ENCODE measurements at places on chromosomes 7 and 10.

GRCh38 chr7:92528958-92529264 lies 316 bp downstream of the RBM48 start:
- DNase-seq: no peak

DNA sequence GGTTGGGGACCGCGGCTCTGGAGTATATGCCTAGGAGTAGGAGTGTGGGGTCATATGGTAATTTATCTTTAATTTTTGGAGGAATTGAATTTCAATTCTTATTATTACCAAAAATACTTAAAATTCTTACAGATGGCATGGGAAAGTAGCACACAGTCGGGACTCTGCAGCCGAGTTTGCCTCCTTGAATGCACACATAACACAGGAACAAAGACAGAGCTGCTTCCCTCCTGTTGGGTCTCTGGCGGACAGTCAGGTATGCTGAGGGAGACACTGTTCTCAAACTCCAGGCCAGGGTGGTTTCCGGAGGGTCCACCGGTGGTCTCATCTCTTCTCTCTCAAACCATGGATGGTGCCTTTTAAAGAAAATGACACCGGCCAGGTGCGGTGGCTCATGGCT lies 32.7 kb downstream of the GRIFIN start:
- DNase-seq: no peak

DNA sequence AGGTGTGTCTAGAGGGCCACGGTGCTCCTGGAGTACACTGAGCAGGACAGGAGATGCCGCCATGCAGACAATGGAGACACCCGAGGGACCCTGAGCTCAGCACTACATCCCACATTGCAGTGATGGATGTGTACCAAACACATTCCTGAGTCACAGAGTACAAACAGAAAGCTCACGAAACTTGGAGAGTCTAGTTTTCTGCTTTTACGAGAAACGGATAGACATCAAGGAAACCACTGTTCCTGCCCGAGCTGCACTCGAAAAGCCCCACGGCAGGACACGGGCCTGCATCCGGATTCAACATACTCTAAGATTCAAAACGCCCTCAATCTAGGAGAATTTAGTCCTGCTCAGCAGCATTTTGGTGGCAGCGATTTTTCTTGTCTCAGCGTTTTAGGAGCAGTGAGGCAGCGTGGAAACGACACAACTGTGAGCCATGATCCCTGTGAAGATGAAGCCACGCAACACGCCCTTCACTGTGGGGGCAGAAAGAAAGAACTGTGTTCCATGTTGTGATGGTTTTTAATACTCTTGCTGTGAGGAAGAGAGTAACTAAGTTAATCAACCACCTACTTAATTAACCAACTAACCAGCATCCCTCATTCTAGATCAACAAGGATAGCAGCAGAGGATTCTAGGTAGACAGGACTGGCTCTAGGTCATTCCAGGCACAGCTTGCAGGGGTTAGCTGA lies 3.2 kb downstream of the TNS3 start:
- no peak for DNase-seq

DNA sequence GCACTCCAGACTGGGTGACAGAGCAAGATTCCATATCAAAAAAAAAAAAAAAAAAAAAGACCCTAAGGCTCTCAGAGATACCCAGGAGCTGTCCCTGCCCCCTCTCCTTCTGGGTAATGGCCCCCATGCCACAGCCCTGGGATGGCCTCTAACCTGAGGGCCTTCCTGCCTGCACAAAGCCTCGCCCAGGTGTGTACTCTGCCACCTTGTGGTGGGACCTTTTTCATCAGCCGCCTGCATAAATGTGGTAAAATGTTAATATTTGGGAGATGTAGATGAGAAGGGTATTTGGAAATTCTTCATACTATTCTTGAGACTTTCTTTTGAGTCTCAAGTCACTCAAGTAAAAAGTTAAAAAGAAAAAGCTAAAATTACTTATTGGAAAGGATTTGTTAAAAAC lies 46.3 kb upstream of the RNF216 start:
- DNase-seq: peak; percentile 50

DNA sequence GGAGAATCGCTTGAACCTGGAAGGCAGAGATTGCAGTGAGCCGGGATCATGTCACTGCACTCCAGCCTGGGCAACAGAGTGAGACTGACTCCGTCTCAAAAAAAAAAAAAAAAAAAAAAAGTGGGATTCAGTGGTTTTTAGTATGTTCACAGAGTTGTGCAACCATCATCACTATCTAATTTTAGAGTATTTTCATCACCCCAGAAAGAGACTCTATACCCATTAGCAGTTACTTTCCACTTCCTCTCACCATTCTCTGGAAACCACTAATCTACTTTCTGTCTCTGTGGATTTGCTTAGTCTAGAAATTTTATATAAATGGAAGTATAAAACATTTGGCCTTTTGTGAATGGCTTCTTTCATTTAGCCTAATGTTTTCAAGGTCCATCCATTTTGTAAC lies 113.4 kb downstream of the ST7 start:
- DNase-seq: no peak

GRCh38 chr7:152931633-152932032 lies 172.1 kb downstream of the ACTR3B start:
- DNase-seq: no peak

DNA sequence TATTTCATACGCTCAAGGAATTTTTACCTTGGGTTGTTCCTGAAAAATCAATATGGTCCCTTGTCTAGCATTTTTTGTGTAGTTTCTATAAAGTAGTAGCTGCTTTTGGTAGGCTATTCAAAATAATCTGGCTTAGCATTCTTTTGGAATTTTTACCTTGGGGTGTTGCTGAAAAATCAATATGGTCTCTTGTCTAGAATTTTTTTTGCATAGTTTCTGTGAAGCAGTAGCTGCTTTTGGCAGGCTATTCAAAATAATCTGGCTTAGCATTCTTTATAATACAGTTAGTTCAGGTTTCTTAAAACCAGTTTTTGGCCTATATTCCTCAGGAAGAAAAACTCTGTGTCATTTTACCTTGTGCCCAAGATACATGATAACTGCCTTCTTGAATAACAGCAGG lies 301.9 kb downstream of the SUGCT start:
- DNase-seq: no peak

- no peak for DNase-seq
Observed at GRCh38 chr10:116134322-116134721, 138.7 kb downstream of the GFRA1 start.

GRCh38 chr10:123203393-123204126 lies 49.4 kb downstream of the BUB3 start:
- DNase-seq: no peak

- DNase-seq: no peak
Observed at GRCh38 chr10:18472977-18473376, 178.4 kb downstream of the NSUN6 start.

DNA sequence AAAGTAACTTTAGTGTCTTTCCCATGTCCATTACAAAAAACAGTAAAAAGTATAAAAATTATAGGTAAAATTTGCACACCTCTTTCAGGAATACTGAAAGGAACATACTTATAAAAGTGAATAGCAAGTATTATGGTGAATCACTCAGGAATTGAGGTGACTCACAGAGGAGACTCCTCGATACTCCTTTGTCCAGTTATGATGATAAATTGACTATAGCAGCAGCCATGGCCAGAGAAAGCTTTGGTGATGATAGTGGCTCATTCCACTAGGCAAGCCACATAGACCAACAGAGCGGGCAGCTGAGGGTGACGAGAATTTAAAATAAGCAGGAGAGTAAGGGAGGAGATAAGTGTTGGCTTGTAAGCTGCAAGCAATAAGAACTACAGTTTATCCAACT lies 1231.1 kb upstream of the CELF2 start:
- DNase-seq: no peak

DNA sequence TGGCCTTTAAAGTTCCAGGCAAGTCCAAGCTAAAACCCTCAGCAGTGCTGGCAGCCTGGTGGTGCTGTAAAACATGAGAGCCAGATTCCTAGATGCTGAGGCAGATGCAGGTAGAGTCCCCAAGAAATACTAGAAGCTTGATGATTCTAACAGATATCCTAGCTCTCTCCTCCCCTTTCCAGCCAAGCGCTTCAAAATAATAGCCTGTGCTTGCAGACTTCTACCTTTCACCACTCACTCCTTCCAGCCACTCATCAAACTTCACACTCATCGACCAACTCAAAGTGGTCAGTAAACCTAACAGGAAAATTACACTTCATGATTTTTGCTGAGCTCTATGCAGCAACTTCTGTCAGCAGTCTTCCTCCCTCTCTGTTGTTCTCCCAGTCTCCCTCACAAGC lies 50.2 kb downstream of the LMBR1 start:
- DNase-seq: no peak

- DNase-seq: peak; percentile 55
Observed at GRCh38 chr10:47165711-47166404, 134.1 kb upstream of the GDF10 start.

DNA sequence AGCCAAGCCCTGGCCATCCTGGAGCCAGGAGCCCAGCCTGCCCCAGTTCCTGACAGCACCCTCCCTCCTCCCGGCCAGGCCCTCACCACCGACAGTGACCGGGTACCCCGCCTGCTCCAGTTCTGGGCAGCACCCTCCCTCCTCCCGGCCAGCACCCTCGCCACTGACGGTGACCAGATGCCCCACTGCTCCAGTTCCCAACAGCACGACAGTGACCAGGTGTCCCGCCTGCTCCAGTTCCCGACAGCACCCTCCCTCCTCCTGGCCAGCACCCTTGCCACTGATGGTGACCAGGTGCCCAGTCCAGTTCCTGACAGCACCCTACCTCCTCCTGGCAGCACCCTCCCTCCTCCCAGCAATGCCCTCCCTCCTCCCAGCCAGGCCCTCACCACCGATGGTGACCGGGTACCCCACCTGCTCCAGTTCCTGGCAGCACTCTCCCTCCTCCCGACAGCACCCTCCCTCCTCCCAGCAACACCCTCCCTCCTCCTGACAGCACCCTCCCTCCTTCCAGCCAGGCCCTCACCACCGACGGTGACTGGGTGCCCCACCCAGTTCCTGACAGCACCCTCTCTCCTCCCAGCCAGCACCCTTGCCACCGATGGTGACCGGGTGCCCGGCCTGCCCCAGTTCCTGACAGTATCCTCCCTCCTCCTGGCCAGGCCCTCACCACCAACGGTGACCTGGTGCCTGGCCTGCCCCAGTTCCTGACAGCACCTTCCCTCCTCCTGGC lies 40.3 kb downstream of the VIPR2 start:
- no peak for DNase-seq

GRCh38 chr10:97179731-97180362 lies 5.9 kb downstream of the SLIT1 start:
- DNase-seq: no peak

GRCh38 chr7:22660293-22660692 lies 66.7 kb upstream of the IL6 start:
- DNase-seq: no peak

DNA sequence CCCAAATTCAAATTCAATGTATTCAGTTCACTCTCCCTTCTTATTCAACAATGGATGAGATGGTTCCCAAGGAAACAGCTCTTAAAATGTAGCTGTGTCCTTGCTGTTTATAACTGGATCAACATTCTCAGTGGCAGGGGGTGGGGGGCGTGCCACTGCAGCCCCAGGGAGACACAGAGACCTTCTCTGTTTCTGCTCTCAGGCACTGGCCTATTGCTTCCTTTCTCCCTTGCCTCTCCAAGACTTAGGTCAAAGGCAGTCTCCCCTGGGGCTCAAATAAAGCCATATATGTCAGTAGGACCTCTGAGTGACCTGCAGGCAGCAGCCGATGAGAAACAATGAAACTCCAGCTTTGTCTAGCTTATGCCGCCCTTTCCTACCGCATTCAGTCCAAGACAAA lies 20.7 kb downstream of the VSTM4 start:
- no peak for DNase-seq

DNA sequence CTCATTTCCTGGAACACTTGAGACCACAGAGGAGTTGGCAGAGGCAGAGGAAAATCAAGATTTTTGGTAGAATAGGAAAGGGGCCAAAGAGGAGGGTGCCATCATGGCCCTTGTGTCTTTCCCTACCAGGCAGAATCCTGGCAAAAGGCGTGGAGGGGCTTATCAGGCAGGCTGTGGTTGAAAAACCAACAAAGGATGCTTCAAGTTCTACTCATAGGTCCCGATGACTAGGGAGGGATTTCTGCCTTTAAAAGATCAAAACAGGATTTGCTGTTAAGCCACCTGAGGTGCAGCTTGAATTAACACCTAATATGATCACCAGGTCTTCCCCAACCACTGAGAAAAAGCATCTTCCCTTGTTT lies 45.7 kb downstream of the BPGM start:
- DNase-seq: no peak

GRCh38 chr10:86298501-86299001 lies 68.0 kb downstream of the GRID1 start:
- no peak for DNase-seq

GRCh38 chr7:127678947-127679346 lies 27.0 kb downstream of the SND1 start:
- no peak for DNase-seq

GRCh38 chr10:86802473-86803108 lies 46.2 kb downstream of the BMPR1A start:
- no peak for DNase-seq

DNA sequence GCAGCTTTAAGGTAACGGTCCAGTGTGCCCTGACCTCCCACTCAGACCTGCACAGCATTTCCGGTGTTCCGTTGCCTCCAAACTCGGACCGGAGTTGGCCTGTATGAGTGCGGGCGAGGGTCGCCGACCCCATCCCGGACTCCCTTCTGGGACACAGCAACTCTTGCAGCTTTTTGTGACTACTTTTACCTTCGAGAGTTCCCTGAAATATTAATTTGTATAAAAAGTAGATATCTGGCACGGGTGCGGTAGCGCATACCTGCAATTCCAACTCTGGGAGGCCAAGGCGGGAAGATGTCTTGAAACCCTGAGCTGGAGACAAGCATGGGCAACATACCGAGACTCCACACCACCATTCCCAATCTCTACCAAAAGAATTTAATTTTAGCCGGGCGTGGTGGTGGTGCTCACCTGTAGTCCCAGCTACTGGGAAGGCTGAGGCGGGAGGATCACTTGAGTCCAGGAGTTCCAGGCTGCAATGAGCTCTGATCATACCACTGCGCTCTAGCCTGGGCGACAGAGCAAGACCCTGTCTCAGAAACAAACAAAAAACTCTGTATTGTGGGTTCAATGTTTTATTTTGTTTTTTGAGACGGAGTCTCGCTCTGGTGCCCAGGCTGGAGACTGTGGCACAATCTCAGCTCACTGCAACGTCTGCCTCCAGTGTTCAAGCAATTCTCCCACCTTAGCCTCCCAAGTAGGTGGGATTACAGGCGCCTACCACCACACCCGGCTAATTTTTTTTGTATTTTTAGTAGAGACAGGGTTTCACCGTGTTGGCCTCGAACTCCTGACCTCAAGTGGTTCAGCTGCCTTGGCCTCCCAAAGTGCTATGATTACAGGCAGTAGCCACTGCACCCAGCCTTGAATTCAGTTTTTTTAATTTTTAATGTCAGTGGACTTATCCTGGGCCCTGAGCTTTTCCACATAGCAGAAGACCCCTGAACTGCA lies 1.1 kb upstream of the PPP1R35 start:
- no peak for DNase-seq

- no peak for DNase-seq
Observed at GRCh38 chr7:132225216-132226030, 350.8 kb downstream of the PLXNA4 start.

- DNase-seq: no peak
Observed at GRCh38 chr7:100430493-100431285, 1.1 kb downstream of the MEPCE start.

- no peak for DNase-seq
Observed at GRCh38 chr10:117398029-117398428, 22.8 kb upstream of the PDZD8 start.

Measured in CD4-positive, alpha-beta T cell treated with Interleukin-6 at 100 ng/mL for 8 hours (primary cell).